ENCODE measurements at places on chromosomes 3 and 15.

DNA sequence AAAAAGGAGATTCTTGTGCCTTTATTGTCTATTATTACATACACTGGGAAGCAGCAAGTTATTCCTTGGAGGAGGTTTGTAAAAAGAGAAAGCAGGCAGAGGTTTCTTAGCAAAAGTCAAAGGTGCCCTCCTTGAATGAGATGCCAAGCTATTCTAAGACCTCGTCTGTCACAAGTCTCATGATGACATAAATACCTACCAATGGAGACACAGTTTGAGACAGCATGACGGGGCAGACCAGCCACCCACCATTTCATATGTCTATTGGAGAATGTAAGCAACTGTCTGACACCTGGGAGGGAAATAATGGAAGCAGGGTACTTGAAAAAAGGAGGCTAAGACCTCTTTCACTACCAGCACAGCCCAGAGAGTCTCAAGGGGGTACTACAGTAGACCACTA, 2.2 kb downstream of the RGMA start:
- DNase-seq, result no peak

DNA sequence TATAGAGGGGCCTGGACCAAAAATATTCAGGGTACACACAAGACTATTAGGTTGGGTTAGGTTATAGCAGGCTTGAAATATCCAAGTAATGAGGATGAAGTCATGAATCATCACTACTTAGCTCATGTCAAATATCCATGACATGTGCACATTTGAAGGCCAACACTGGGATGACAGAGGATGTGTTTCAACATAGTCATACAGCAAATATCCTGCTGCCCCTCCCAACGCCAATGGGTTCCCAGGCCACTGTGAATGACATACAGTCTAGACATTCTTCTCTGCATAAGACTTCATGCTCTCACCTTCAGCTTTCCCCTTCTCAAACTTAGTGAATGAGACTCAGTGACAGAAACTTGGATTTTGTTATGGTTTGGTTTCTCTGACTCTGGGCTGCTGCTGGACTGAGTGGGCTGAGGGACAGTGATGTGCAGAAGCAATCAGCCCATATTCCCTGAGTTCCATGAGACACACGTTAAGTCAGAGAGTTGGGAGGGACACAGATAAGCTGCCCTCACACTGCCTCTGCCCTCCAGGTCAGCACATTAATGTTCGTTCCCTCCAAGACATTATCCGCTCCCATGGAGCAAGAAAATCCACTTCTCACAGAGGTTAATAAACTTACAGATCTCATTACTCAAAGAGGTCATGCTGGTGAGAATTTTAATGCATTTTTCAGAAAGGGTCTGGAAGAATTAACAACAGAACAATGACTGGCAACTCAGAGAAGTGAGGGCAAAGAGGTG, 15.4 kb downstream of the HOMER2 start:
- DNase-seq, result no peak

DNA sequence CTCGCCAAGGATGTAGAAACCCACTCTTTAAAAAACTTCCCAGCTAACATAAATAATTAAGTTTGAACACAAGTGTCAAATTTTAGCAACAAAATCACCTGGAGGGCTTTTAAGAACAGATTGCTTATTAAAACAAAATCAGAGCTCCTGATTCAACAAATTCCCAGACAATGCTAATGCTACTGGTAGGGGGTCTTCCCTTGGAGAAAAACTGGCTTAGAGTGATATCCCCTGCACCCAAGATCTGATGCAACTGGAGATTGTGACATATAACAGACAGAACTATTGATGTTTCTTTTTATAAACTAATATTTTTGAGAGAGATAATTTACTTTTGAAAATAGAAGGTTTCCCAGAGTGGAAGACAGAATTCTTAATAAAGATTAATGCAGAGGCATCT, 19.9 kb downstream of the IGSF10 start:
- no peak for DNase-seq

DNA sequence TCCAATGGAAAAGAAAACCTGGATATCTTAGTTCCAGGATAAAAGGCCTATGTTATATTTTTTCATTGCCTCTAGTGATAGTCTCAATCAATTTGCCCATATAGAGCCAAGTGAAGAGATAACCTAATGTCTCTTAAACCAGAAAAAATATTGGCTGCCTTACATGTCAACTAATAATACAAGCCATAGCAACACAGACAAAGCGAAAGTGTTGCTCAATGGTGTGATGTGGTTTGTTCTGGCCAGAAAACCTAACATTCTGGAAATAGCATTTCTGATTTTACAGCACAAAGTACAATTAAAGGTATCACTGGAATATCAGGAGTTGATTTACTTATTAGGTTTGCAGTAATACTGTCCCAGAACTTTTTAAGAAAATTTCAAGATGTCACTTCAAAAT, 101.5 kb downstream of the ATP8B4 start:
- no peak for DNase-seq

- peak; percentile 90 for DNase-seq
Observed at GRCh38 chr15:67456677-67457529, 64.0 kb upstream of the C15orf61 start.

- DNase-seq, result no peak
Observed at GRCh38 chr3:67349551-67350174, 304.7 kb downstream of the SUCLG2 start.

DNA sequence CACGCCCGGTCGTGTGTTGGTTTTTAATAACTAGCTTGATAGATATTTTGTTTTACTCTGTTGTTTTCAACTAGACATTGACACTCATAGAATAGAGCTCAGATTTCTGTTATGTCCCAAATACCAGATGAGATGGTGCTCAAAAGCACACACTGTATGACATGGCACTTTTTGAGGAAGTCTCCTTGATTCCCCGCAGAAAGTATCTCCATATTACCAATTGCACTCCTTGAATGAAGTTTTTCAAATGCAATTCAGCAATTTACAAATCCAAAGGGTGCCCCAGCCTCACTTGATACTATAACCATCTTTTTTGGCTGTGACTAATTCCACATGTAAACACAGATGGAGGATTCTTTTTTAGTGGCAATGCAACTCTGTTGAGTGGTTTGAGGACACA, 92.0 kb upstream of the IGF1R start:
- DNase-seq, result no peak

DNA sequence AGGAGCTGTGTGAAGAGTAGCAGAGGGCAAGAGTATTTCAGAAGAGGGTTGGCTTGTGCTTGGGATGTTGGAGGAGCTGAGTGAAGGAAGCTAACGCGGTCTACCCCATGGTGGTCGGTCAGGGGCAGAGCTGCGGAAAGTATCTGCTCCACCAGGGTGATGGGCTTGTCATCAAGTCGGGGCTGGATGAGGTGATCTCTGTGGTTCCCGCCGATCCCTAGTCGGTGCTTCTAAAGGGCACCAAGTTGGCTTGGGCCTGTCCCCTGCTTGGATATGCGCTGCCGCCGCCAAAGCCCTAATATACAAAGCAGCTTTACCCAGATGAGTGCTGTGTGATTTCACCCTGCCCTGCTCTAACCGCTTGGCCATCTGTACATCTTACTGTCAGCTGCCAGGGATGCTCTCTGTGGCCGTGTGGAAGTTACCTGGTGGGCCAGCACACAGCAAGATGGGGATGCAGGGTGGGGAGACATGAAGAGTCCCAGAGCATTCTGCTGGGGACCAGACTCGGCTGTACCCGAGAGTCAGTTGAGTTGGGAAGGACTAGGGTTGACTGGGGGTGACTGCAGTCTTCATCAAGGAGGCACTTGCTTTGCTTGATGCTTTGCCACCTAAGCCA, 226.1 kb upstream of the BHLHE40 start:
- no peak for DNase-seq

Measured in upper lobe of right lung (tissue), 1 donor.